Cerebellar nuclear complex (tissue), 1 donor: ENCODE measurements at places on chromosomes 3 and 15.

DNA sequence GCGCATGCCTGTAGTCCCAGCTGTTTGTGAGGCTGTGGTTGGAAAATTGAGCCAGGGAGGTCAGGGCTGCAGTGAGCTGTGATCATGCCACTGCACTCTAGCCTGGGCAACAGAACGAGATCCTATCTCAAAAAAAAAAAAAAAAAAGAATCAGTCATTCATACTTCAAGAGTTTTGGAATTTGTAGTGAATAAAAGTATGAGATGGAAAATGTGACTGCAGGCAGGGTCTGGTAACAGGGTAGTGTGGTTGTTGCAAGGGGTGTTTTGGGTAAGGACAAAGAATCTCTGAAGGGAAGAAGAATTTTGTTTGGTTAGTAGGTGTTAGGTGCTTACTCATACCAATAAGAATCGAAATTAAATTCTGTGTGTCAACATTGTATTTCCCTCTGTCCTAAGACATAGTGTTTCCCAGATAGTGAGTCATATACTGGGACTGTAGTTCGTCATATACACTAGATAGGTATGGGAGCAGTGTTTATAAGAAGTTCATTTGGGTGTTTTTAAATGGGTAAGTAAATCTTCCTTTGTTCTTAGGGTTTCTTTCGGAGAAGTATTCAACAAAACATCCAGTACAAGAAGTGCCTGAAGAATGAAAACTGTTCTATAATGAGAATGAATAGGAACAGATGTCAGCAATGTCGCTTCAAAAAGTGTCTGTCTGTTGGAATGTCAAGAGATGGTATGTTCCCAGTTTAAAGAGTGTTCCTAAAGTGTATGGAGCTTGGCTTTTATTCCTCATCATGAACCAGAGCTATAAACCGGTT, 14.2 kb downstream of the NR1D2 start:
- DNase-seq = no peak

GRCh38 chr3:57805266-57805665, 49.2 kb downstream of the SLMAP start:
- DNase-seq = no peak

- DNase-seq = no peak
These were observed 38.4 kb downstream of the GTF2E1 start for GRCh38 chr3:120780977-120781376.

DNA sequence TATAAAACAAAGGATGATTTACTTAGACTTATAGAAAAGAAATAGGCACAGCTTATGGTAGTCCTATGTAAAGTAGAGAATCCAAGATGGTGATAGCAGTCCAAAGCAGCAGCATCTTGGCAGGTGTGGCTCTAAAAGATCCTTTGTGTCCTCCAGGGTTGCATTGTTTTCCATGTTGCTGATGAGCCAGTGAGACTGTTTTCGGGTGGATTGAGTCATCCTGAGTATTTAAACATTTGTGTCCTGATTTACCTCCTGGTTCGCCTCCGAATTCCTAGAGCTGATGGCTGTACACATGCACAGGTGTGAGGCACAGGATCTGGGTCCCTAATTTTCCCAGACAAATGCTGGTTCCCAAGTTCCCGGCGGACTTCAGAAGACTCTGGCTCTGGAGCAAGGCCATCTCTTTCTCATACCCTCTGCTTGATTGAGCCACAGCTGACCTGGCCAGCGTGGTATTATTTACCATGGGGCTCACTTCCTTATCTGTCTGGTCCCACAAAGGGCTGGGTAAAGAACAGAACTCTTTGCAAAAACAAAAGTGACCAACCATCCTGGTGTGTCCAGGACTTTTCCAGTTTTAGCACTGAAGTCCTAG, 51.0 kb downstream of the ARNT2 start:
- DNase-seq = no peak

GRCh38 chr3:45143673-45144671, 2.2 kb downstream of the CDCP1 start:
- no peak for DNase-seq

DNA sequence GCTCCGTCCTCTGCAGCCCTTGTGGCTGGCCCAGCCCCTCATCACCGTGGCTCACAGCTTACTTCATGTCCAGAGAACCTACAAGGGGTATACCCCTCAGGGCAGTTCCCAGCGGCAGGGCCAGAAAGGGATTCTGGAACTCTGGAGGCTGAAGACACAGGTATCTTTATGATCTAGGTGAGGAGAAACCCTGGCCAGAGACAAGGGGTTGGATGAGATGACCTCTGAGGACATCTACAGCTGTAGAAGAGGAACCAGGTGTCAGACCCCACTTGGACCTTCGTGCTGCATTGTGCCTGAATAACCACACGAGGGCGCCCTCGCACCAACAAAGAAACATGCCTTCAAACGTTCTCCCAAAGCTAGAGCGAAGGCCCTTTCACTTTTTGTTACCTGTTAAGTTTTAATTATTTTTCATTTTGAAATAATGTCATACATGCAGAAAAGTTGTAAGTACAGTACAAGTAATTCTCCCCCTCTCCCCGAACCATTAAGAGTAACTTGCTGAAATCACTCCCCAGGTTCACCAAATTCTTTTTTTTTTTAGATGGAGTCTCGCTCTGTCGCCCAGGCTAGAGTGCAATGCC, 118.7 kb upstream of the SMAD3 start:
- DNase-seq = no peak

- DNase-seq = no peak
These were observed 47.1 kb upstream of the SERPINI2 start for GRCh38 chr3:167521006-167521355.

DNA sequence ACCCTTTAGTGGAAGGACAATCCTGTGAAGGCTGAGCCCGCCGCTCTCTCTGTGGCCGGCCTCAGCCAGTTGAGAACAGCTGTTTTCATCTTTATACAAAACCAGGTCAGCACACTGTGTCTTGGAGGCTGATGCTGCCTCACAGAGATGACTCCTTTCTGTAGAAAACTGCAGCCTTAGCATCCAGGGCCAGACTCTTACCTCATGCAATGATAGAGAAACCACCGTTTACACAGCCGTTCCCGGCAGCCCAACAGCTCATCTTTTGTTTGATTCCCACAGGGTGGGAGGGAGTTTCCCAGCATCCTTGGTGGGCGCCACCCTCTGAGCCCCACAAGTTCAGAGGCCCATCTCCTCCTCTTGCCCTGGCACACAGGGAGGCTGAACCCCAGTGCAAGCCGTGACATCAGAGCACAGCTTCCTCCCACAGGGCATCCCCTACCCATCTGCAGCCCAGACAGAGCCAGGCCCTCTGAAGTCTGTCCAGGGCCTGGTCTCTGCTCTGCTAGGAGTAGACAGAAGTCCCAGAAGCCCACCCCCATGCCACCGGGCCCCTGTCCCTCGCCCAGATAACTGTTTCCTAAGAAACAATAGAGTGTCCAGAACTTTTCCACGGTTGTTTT, 105.0 kb downstream of the LRRK1 start:
- DNase-seq = no peak

DNA sequence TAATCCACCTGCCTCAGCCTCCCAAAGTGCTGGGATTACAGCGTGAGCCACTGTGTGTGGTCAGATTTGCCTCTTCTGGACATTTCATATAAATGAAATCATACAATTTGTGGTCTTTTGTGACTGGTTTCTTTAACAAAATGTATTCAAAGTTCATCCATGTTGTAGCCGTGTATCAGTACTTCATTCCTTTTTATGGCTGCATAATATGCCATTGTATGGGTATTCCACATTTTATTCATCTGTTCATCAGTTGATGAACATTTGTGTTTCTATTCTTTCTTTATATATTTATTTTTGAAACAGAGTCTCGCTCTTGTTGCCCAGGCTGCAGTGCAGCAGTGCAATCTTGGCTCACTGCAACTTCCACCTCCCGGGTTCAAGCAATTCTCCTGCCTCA, 25.8 kb downstream of the WDR76 start:
- DNase-seq = no peak

DNA sequence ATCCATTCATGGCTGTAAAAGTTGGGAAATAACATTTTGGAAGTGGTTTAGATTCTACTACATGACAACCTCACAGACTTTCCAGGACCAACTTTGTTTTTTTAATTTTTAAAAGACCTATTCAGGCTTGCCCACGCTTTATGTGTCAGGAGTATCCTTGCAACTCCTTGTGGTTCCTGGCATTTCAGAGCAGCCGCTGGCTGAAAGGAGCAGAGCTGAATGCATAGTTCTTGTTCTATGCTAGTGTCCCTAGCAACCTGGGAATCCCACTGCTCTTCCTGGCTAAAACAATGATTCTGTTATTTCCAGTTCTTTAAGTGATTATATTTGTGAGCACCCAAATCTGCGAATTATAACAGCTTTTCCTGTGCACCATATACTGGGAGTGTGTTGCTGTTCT, 34.9 kb downstream of the CP start:
- DNase-seq = no peak

GRCh38 chr15:40934457-40934856, 5.3 kb downstream of the DLL4 start:
- no peak for DNase-seq
